ENCODE measurements at places on chromosomes 7 and 10.

DNA sequence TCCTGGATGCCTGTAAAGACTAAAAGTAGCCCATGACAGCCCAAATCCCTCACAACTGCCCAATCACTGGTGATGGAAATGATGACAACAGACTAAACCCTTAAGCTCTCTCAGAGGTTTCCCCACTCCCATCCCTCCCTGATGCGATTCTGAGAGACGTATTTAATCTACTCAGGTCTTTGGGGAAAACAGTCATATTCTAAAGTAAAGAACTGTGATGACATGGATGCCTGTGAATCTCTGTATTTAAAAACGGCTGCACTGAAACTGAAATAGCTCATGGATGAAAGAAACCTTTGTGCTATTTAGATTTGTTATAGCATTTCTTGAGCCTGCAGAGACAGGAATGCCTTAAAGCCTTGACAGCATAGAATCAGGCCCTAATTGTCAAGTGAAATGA, 28.5 kb downstream of the VPS41 start:
- DNase-seq, result no peak

DNA sequence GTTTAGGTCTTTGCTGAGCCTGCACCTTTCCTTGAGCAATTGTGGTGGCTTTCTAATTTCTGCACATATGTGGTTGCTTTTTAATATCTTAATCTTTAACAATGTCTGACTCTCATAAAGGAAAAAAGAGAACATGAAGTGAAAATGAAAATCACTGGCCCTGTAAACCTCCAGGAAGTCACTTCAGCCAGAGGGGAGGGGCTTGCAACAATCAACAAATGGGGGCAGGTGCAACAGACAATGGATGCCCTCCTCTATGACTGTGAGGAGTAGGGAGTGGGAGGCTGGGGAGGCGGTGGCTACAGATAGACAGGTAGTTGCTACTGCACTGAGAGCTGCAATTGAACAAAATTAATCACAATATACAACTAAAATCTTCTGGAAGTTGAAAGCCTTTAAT, 1377.4 kb downstream of the XPNPEP1 start:
- no peak for DNase-seq

DNA sequence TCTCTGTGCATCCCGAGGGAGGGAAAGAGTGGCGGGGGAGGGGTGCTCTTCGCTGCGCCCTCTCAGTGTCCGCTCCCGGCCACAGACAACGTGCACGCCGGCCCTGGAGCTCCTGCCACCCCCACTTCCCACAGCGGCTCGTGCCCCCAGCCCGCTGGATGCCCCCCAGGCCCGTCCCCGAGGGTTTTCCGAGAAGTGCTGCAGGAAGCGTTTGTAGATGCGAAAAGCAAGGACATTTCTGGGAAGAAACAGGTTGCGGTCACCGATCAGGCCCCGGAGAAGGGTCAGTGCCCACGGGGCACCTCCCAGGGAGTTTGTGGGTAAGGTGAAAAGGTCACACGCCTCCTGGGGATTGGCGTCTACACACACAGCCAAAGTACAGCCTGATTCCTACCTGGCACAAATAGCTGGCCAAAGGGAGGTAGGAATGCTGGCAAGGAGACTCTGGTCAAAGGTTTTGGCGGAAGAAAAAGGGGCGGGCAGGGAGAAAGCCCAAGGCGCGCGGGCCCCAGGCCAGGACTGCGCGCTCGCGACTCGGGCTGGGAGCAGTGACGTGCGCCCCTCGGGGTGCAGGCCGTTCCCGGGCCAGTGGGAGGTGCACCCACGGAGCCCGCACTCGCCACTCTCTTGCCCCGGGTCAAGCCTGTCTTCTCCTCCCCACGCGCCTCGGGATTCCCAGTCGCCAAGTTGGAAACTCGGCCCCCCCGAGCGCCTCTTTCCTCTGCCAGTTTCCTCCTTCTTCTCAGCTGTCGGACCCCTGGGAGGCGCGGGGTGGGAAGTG, 1.5 kb upstream of the NRP1 start:
- DNase-seq, result peak; percentile 85

GRCh38 chr7:51290702-51291540, 25.7 kb downstream of the COBL start:
- DNase-seq, result peak; percentile 73

GRCh38 chr10:109889867-109890266, 33.4 kb downstream of the XPNPEP1 start:
- no peak for DNase-seq

GRCh38 chr7:129790136-129790535, 162.6 kb downstream of the UBE2H start:
- DNase-seq, result no peak

GRCh38 chr7:112262855-112263487, 56.5 kb downstream of the ZNF277 start:
- DNase-seq, result no peak

DNA sequence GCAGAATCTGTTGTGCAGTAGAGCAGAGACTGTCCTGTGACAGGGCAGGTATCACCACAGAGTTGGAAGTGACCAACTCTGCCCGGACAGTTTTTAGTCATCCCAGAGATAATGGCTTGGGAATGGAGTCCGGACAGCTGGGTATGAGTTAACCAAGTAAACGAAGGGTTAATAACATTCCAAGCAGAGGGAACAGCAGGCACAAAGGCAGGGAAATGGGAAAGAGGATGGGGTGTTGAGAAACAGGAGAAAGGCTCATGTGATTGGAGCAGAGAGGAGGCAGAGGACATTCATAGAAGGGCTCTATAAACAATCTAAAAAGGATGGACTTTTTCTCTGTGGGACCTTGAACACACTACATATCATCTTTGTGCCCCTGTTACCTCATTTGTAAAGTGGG, 132.2 kb upstream of the YAE1 start:
- DNase-seq, result no peak

DNA sequence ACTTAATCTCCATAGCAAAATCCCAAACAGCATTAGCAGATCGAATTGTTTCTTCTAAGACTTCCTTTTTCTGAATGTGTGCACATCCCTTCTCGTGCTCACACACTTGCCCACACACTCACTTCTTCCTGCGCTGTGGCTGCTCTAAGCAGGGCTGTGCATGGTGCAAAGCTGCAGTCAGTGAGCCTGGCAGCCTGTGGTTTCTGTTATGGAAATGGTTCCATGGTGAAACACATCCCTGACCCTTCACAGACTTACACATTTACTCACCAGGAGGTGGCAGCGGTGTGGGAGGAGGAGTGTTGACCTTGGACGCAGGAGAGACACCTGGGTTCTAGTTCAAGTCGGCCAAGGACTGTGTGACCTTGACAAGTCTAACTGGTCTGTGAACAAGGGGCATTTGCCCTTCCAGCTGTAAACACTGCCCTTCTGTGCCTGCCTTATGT, 24.9 kb downstream of the MTURN start:
- DNase-seq, result no peak

- DNase-seq, result no peak
These were observed 238.5 kb downstream of the SEMA3A start for GRCh38 chr7:83956104-83956503.

GRCh38 chr7:36029311-36029710, 123.7 kb upstream of the EEPD1 start:
- no peak for DNase-seq

DNA sequence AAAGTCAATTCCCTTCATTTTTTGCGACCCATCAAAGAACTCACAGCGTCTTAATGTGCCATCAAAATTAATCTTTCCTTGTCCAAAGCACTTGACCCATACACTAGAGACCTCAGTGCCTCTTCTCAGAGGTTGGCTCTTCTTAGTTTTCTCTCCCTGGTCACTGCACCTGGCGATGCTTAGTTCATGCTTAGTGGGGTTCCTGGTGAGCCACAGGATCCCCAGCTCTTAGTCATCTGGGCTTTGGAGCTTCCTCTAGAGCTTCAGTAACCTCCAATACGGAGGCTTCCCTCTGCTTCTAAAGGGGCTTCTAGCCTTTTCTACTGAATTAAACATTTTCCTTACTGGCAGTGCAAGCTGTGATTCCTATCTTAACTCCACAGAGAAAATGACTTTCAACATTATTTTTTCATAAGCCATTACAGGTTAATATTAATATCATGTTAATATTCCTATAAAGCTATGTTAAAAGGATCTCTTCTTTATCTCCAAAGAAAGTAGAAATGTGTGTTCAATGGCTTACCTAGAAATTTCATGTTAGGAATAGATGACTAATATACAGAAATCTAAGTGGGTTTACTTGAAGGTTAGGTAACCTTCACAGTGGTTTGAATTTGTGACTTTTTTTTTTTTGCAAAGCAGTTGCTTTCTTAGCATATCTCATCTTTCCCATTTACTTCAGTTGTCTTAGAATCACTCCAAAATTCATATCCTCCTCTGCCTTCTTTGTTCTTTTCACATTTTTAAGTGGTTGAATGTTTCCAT, 295.2 kb downstream of the CAMK1D start:
- no peak for DNase-seq

- DNase-seq, result no peak
These were observed 90.3 kb downstream of the FRMPD2 start for GRCh38 chr10:48184224-48184623.

DNA sequence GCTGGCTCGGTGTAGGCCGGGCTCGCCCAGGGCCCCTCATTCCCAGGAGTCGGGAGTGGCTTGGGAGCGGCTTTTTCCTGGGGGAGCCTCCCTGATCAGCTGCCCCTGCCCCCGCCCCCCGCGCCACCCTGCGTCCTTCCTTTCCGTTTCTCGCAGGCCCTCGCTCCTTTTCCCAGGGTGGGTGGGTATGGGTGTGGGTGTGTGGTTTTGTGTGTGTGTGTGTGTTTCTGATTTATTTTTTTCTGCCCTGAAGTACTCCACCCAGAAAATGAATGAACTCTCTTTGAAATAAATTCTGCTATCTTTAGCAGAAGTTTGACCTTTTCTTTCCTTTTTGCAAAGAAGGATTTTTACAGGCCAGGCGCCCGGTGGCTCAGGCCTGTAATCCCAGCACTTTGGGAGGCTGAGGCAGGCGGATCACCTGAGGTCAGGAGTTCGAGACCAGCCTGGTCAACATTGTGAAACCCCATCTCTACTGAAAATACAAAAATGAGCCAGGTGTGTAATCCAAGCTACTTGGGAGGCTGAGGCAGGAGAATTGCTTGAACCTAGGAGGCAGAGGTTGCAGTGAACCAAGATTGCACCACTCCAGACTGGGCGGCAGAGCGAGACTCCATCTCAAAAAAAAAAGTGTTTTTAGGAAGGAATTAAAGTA, 30.0 kb upstream of the AP5Z1 start:
- no peak for DNase-seq

- no peak for DNase-seq
These were observed 49.4 kb downstream of the AKR1D1 start for GRCh38 chr7:138125598-138126111.

DNA sequence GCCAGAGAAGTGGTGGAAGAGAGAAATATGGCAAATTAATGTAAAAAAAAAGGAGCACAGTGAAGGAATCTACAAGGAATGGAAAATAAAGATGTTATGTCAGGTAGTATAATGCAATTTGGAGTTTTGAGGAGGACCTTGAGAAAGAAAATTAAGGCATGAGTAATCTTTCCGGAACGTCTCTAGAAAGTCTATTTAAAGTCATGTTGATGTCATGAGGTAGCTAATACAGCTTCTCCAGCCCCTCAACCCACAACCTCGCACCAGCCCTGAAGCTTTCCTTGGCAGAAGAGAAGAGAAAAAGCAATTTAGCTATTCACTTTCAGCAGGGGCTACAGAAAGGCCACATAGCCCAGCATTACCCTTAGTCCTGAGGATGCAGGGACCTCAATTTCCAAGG, 22.5 kb downstream of the TRDMT1 start:
- no peak for DNase-seq

- peak; percentile 53 for DNase-seq
These were observed 280.9 kb downstream of the GRID1 start for GRCh38 chr10:86085686-86086085.

DNA sequence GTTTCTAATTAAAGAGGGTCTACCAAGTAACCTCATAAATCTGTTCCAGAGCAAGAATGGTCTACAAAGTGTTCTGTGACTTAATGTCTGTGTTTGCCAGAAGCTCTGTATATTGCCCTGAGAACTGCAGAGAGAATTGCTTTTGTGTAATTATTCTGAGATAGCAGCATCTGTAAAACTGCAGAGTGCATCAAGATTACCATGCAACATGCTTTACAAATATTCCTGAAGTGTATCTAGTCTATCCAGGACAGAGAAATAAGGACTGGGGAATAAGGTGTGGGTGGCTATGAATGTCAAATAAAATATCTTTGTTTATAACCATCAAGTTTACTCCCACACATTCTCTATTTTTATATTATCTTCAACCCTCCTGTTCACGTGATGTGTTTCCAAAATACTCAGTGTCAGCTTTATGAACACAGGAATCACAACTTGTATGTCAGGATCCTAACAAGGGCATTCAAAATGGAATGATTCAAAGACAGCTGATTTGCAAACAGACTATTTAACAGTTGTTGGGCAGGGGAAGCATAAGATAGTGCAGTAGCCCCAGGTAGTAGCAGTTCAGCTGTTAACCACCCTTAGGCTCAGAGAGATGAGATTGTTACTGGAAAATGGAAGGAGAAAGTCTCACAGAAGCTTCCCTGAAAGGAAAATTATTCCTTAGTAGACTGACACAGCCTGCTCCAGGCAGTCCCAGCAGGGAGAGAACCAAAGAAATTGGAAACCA, 15.3 kb upstream of the LIPA start:
- DNase-seq, result no peak

DNA sequence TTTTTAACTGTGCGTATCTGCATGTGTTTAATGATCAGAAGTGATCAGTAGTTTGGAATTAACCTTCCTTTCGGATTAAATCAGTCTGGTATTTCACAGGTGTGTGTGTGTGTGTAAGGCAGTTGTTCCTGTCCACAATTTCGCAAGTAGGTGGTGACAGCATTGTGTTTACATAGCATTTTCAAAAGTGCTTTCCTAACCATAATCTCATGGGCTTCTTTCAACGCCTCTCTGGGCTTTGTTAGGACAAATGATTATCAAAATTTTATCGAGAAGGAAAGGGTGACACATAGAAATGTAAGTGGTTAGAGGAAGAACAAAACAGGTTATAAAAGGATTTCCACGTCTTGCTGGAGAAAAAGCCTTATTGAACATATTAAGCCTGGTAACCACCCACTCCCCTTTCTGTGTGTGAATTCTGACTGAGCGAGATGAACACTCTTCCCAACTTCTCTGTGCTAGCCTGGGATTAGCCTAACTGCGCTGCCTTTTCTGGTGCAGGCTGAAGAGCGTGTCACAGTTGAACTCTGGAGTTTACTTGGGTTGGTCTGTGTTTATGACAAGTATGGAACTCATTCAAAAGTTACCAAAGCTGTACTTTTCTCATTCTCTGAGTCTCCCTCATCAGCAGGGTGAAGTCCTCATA, 292.3 kb upstream of the PITRM1 start:
- DNase-seq, result no peak

- no peak for DNase-seq
These were observed 3.3 kb downstream of the ZC3HC1 start for GRCh38 chr7:130047831-130048230.

DNA sequence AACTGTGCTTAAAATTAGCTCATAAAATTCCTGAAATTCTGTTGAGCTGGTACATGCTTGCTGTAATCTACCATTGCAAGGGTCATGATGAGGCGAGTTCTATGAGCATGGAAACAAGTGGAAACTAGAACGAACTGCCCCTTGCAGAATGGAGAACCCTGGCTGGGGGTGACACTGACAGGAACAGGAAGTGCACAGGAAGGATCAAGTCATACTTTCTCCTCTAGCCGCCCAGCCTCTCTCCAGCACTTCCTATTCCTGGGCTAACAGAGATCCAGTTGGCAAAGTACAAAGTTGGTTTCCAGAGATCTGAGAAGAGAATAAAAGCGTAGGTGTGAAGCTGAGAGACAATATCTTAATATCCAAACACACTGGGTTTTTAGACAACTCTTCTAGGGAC, 414.2 kb upstream of the PODXL start:
- no peak for DNase-seq
